ENCODE measurements at places on chromosomes 11 and 22.

- no peak for DNase-seq
Measured at GRCh38 chr11:27553186-27553585, 46.6 kb upstream of the LIN7C start.

GRCh38 chr11:131871006-131871405 lies 500.6 kb downstream of the NTM start:
- no peak for DNase-seq

DNA sequence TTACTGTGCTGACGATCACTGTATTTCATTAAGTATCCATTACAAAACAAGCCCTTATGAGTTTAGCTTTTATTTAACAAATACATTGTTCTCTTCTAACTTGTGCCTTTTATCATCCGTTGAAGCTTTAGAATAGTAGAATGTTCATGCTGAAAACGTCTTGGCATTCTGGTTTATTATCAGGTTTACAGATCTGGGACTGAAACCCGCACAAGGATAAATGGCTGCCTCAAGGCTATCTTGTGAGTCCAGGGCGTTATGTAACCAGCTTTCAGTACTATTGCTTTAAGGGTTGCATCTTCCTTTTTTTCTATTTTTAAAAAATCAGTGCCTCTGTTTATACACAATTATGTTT lies 66.6 kb upstream of the PRODH start:
- DNase-seq = no peak

DNA sequence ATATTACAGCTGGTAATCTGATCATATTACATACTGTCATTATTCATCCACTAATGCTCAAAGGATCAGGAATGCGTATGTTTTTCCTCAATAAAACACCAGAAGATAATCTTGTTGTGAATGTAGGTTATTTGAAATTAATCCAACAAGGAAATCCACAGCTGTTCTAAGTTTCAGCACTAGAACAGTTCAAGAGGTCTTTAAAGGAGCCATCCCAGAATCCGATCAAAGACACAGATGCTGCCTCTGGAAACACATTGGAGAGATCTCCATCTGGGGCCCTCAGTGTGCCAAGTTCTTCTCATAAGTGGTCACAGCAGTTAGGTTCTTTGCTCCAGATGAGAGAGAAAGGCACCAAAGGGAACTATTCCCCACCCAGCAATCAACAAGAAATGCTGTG lies 1955.1 kb upstream of the RAG2 start:
- no peak for DNase-seq

GRCh38 chr11:122775675-122776271 lies 62.5 kb upstream of the CRTAM start:
- no peak for DNase-seq

GRCh38 chr22:44676441-44677352 lies 25.3 kb upstream of the PRR5 start:
- DNase-seq = no peak

DNA sequence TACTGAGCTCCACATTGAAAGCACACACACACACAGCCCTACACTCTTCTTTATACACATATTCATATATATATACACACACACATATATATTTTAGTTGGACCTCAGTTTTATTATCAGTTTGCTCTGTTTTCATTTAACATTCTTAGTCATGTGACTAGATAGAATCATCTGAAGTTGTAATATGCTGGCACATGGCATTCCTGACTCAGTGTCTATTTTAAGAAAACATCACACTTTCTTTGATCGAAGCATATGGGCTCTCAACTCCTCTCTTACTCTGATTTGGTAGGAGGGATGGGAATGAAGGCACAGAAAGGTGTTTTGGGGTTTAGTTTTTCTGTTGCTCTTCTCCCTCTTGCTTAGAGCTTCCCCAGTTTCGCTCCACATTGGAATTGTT lies 24.8 kb downstream of the AMOTL1 start:
- DNase-seq = no peak

DNA sequence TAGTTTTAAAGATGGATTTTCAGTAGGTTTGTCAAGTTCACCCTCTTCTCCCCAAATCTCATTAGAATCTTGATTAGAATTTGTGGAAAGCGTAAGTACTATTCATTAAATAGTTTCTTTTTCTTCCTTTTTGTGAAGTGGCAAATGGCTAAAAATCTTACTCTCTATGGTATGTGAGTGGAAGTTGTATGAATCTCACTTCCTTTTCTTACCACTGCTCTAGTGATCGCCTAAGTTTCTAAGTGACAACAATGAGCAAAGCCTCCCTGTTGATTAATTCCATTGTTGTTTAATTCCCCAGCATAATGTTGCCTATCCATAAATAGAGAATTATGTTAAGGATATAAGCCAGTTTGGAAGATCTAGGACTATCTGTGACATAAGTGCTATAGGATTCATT lies 82.7 kb downstream of the PGR start:
- no peak for DNase-seq

DNA sequence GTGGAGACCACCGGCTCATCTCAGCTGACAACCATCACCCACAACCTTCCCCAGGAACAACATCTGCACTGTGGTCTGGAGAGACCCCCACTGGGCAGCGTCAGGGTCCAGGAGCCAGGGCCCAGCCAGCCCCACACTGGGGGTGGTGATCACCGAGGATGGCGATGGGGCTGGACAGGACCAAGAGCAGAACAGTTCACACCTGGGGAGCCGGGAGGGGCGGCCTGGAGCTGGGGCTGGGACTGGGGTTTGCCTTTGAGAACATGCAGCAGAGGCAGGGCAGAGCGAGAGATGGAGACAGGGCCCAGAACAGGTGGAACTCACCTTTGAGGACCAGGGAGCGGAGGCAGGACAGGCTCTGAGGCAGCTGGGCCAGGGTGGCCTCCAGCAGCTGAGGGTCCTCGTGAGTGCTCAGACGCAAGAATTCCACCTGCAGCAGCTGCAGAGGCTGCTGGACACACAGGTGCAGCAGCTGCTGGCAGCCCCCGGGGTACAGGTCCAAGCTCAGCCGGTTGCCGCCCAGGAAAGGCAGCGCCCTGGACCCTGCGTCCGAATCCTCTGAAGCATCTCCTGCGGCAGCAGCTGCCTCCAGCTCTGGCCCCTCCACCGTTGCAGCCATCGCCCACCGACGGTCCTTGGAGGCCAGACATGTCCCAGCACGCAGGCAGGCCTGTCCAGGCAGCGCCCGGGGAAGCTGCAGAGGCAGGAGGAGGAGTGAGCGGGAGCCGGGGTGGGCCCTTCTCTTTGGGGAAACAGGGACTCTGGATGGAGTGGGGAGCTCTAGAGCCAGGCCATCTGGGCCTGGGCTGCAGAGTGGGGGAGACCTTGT lies 1.0 kb downstream of the PIDD1 start:
- no peak for DNase-seq

DNA sequence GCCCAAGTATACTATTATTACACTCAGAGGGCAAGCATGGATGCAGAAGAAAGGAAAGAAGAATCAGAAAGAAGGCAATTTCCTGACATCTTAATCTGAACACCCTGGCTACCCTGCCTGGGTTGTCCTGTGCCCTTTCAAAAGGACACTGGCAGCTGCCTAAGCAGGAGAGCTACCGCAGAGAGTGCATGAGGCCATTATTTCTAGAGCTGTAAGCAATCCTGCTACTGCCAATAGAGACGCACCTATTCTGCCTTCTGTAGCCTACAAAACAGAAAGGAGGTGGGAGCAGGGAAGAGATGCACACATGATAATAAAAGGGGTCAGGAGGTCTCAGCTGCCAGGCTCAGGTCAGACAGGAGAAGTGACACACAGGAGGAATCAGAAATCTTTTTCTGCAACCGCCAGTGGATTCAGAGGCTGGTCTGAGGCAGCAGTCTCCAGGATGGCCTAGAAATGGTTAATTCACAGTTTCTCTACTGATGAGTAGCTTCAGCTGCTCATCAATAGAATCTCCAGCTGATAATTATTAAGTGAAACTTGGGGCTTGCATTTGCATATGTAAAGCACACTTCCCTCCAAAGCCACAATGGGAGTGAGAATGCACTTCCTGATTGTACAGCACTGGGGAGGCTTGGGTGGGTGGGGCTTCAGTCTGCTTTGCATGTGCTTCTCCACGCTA lies 253.9 kb downstream of the LARGE1 start:
- no peak for DNase-seq

GRCh38 chr22:17198170-17199002 lies 20.8 kb downstream of the ADA2 start:
- DNase-seq = peak; percentile 45

DNA sequence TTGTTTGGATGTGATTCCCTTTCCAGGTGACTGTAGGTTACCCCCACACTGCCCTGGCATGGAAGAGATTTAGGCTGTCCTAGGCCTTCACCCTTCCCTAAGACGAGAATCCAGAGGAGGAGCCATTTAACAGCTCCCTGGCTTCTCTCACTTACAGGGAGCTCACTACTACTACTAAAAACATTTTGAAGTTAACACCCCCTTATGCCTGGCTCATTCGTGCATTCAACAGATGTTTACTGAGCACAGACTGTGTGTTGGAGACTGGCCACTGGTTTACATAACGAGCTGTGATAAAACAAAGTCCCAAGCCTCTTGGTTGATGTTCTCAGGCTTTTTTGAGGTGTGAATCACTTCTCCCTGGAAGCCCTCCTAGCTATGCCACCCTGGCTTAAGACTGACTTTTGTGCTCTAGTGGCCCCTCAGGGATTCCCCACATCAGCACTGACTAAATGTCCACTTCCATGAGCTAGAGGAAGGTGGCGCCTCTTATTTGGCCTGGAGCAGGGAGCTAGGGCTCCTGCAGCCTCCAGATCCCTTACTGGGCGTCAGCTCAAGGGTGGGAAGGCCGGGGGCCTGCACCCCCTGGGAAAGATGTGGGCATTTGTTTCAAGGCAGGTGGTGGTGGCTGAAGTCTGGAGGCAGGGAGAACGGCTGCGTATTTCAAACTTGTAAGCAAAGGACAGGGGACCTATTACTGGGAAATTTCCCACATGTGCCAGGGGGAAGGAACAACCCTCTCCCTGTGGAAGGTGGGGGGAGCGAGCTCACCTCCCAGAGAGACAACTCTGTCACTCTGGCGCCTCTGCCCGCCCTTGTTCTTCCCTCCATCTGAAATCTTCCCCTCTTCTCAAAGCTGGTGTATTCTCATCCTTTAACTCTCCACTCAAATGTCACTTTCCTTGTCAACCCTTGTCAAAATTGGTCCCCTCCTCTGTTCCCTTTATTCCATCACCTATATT lies 19.4 kb upstream of the MALAT1 start:
- no peak for DNase-seq

DNA sequence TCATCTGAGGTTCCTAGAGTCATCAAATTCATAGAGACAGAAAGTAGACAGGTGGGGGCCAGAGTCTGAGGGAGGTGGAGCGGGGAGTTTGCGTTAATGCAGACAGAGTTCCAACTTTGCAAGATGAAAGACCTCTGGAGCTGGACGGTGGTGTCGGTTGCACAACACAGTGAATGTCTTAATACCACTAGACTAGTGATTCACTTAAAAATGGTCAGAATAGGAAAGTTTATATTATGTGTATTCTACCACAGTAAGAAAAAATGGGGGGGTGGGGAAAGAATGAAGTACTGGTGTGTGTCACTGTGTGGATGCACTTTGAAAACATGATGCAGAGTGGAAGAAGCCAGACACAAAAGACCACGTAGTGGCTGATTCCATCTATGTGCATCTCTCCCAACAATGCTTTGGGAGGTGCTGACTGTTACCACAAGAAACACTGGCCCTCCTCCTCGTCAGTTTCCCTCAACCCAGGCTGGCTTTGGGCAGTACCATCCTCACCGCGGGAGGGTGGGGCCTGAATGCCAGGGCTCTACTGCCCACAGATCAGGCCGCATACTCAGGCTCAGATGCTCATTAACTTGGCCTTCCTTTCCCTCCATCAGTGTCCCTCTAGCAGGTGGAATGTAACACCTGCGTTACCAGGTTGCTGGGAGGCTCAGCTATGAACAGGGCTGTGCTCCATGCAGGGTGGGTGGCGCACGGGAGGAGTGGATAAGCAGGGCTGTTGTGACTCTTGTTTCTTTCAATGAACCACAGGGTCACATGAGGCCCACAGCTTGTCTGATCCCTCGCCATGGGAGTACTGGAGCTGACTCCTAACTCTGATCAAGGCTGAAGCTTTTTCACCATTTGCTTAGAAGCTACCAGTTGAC lies 297.0 kb downstream of the CTTN start:
- DNase-seq = no peak

GRCh38 chr22:20580611-20581502 lies 73.4 kb downstream of the MED15 start:
- DNase-seq = no peak

DNA sequence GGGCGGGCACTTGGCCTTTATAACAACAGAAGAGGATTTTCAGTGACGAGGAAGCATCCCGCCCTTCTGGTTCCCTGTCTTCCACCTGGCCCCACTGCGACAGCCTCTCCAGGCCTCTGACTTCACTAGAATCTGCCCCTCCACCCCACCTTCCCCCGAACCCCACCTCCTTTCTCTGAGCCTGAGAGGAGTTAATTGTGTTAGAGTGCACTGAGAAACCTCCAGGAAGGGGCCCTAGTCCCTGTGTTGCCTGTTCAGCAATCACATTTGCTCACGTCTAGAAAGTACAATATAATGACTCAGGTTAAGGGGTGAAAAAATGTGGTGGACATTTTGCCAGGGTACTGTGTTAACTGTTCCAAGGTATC lies 38.8 kb downstream of the PTPRJ start:
- no peak for DNase-seq

DNA sequence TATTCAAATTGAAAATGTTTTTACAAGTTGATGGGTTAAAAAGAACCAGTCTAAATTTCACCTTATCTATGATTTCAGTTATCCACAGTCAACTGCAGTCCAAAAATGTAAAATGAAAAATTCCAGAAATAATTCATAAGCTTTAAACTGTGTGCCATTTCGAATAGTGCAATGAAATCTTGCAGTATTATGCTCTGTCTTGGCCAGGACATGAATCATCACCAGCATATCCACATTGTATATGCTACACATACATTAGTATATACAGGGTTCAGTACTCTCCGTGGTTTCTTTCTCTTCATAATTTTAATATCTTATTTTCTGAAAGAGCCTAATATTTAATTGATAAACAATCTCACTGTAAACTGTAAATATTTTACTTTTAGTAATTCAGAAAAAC lies 45.9 kb downstream of the ARHGAP32 start:
- DNase-seq = no peak

DNA sequence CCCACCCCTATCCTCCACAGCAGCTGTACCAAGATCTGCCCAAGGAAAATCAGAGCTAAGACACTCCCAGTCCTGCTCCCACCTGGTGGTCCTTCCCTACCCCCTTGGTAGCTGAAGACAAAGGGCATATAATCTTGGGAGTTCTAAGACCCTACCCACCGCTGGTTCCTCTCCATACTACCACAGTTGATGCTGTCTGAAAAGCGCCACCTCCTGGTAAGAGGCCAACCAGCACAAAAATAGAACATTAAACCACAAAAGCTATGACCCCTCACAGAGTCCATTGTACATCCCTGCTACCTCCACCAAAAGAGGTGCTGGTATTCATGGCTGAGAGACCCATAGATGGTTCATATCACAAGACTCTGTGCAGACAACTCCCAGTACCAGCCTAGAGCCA lies 161.5 kb upstream of the ARHGAP42 start:
- DNase-seq = no peak

DNA sequence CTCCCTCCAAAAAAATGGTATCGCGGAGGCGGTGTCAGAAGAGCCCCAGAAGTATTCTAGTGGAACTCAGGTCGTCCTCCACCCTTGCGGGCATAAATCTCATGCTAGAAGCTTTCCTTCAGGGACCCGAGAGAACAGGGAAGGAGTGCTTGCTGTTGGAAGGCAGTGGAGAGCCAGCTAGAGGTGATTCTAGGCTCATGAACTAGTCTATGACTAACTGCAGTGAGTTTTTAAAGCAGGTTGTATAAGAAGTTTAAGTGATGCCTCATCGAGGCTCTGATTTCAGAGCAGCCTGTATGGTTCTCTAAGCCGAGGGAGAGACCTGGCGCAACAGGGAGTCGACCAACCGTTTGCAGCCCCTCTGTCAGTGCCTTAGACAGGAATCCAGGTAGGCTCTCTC lies 85.7 kb downstream of the TBC1D22A start:
- DNase-seq = no peak
